Naive B cell (primary cell): ENCODE measurements at places on chromosomes 7 and 10. TPM values are rescaled to one million over a fixed set of nuclear protein-coding genes. Genes with fewer than 3 reads are reported as not detected.
A peak's percentile ranks its signal among the peaks of the same experiment; 100 is the strongest.

Gene ADRB1
- not detected for polyA plus RNA-seq

Gene MUC3A
- not detected for polyA plus RNA-seq

DNA sequence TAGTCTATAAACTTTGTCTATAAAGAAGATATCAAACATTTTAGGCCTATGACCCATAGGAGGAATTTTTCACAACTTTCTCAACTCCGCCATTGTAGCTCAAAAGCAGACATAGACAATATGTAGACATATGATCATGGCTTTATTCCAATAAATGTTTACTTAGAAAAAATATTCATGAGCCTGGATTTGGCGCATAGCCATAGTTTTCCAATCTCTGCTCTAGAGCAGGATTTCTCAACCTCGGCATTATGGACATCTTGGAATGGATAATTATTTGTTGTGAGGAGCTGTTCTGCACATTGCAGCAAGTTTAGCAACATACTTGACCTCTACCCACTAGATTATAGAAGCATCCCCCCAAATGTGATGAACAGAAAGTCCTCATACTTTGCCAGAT lies 532.6 kb downstream of the ANKRD7 start:
- no peak for DNase-seq

DNA sequence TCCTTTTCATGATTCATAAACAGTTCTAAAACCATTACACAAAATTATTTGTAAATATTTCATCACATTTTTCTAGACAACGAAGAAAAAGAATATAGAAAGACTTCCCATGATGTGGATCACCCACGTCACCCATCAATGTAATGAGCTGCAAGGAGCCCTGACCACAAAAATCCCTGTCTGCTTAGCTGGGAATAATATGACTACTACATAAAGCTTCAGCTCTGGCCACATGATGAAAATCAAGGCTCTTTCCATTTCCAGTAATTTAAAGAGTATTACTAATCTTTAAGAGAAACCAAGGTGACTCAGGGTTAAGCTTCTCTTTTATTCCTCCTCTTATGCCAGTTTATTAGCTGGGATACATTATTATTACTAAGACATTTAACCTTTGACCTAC lies 180.8 kb upstream of the CACNA2D1 start:
- DNase-seq, result no peak

Gene ANKRD26
- 0.68 TPM for polyA plus RNA-seq

GRCh38 chr10:77586719-77587415 lies 50.7 kb downstream of the KCNMA1 start:
- DNase-seq, result no peak

DNA sequence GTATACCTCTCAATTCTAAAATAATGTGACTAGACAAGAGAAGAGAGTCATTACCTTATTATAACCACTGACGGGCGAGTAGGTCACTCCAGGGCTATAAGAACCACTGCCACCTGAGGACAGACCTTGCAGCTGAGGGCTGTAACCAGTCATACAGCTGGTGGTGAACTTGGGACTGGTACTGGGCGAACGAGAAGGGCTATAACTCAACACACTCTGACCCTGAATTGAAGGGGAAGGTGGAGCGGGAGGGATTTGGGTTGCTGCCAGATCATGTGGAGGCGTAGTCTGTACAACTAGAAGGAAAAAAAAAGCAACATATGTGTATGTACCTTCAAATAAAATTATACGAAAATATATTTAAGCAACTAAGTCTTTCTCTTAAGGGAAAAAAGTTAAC lies 3.4 kb downstream of the TMEM209 start:
- no peak for DNase-seq

DNA sequence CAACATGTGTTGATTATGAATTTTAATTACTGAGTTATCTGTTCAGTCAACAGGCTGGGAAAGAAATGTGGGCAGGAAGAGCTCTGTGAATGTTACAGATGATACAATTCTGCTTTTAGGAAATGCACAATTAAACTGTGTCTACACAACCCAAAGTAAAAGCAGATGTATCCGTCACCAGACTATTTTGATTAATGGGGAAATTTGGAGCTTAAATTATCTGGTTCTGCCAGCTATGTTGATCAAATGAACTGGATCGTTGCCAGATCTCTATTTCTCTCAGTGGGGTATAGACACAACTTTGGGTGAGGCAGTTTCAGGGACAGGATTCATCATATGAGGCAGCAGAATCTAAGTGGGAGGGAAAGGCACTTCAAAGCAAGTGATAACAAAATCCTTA lies 136.5 kb downstream of the NEUROD6 start:
- DNase-seq, result no peak

Gene XRCC2
- not detected for polyA plus RNA-seq

GRCh38 chr7:78718212-78718611 lies 735.3 kb downstream of the MAGI2 start:
- DNase-seq, result no peak

Gene LRGUK
- not detected for polyA plus RNA-seq

DNA sequence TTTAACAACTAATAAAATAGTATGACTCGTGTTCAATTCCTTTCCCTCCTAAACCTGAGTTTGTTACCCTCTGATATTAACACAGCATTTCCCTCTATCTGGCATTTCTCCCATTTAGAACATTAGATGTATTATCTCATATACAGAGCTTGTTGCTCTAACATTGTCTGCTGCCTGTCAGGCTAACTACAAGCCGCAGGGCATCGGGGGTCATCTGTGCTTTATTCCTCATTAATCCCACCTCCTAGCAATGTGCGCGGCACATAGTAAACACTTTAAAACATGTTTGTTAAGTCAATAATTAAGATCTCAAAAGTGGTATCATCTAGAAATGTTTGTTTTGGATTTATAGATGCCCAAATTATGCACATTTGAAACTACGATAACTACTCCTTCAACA lies 52.9 kb upstream of the NEBL start:
- no peak for DNase-seq

DNA sequence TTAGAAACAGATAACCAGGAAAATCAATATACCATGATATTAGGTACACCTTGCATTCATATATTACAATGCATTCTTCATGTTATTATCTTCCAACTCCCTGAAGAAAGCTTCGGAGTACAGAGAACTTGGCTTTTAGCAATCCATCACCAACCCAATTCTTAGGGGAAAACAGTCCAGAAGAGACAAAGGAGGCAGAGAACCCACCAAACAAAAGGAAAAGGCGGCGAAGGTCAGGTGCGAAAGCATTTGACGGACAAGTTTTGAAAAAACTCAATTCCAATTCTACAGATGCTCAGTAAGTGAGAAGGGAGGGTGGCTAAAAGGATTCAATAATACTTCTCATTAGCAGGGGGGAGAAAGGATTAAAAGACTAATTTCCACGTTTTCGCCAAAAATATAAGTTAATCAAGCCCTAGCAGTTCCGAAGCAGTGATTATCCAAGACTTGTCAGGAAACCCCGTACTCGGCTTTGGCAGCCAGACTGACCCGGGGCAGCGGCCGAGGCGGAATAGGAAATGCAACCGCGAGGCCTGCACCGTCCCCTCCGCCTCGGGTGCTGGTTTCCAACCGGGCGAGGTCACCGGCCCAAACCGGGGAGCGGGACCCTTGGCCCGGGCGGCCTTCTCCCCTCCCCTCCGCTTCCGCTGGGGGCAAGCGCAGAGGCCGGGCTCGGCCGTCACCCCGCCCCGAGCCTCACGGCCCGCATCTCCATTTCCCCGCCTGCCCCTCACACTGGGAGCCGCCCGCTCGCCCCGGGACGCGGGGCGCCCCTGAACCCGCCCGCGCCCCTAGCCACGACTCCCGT lies 747 bp downstream of the GDI2 start:
- peak; percentile 47 for DNase-seq

DNA sequence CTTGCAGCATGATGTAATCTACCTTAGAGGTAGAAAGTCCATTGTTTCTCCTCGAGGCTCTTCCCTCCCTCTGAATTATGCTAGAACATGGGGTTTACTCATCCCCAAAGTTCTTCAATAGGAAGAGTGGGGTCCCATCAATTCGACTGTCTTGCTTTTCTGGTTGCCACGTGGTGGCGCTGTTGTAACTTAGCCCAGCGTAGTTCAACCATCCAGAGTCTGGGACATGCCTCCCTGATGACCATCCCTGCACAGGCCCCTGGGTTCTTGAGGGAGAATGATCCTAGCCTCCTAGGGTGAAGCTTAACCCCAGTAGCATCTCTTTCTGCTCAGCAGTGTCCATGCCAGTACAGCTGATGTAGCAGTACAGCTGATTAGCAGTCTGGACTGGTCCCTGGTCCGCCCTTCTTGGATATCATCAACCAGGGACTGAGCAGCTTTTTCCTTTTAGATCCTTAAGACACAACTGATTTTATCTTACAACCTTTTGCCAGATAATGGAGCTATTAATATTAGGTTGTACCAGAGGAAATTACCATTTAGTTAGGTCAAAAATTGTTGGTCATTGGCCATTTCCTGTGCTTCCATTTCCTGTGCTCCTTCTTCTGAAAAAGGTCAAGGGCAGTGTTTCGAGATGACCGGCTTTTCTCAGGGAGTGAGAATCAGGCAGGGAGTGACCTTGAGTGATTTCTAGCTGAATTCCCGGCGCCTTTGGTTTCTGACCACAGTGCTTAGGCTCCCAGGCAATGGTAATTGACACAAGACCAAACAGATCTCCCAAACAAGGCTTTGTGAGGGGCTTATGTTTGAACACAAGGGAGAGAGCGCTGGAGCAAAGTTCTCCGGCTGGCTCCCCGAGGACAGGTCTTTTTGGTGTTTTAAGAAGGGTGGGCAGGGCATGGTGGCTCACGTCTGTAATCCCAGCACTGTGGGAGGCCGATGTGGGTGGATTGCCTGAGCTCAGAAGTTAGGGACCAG lies 65.4 kb downstream of the TACC2 start:
- DNase-seq, result no peak

- no peak for DNase-seq
These were observed 20.9 kb upstream of the UBE3C start for GRCh38 chr7:157117796-157118195.

- DNase-seq, result no peak
These were observed 31.6 kb downstream of the CDC14C start for GRCh38 chr7:48955916-48956315.

Gene NEUROG3
- polyA plus RNA-seq, result not detected

Gene VWDE
- not detected for polyA plus RNA-seq

Gene CALML5
- polyA plus RNA-seq, result not detected

DNA sequence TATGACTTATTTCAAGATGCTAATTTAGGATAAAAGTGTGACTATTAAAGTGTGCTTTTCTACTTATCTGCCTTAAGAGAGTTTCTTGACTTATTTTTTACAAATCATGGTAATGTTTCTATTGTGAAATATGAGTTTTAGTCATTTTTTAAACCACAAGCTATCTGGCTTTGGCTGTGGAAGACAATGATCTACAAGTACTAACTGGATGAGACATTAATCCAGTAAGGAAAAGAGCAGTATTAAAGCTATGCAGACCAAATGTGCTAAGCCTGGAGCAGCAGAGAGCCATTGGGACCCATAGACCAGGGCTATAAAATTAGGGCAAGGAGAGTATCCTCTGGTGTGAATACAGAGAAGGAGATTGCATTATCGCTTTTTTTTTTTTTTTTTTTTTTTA lies 92.4 kb downstream of the SEMA3A start:
- no peak for DNase-seq

DNA sequence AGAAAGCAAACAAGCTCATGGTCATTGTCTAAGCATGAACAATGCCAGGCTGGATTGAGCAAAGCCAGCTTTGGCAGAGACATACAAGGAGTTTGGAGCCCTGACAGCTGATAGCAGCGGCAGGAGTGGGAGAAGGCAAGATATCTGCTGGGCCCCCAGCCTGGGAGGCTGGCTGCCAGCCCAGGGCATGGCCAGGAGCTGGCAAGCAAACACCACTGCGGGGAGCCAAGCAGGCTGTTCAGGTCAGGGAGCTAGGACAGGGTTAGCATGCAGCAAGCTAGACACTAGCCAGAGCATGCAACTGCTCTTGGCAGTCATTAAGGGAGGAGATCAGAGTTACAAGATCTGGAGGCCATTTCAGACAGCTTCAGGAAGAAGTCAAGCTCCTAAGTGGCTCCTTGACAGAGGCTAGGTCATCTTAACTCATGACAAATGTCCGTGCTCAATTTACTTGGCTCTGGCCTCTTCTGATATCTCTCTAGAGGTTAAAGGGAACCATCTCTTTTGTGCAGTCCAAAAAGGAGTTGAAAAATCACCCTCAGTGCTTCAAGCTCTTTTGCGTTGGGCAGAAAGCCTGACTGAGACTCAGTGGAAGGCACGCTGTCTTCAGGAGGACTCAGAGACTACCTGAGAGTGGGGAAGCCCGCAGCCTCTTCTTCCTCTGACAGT lies 436.8 kb upstream of the C7orf33 start:
- no peak for DNase-seq

DNA sequence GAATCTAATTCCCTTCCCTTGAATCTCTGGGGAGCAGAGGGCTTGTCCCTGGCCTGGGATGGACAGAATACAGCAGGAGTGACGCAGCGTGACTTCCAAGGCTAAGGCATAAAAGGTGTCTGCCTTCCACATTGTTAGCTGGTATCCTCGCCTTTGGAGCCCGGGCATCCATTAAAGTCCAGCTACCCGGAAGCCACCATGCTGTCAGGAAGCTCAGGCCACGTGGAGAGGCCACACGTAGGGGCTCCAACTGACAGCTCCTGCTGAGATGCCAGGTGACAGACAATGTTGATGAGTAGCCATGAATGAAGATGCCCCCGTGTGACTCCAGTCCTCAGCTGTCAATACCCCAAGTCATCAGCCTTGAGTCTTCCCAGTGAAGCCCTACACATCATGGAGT lies 99.9 kb downstream of the OAT start:
- DNase-seq, result no peak

DNA sequence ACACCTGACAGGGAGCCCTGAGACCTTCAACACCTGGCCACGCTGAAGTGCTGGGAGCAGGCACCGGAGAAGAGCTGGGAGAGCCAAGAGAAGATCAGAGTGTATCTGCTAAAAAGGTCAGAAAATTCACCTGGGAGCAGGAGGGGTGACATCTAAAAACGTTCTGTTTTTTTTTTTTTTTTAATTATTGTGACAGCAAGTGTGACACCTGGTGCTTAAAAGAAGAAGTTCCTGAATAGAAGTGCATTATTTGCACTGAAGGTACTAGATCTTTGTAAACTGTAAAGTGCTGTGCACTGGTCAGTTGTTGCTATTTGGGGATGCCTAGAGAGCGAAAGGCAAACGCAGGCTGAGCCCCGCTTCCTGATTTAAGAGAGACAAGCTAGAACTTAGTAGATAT lies 422.0 kb downstream of the PLXNA4 start:
- DNase-seq, result no peak

DNA sequence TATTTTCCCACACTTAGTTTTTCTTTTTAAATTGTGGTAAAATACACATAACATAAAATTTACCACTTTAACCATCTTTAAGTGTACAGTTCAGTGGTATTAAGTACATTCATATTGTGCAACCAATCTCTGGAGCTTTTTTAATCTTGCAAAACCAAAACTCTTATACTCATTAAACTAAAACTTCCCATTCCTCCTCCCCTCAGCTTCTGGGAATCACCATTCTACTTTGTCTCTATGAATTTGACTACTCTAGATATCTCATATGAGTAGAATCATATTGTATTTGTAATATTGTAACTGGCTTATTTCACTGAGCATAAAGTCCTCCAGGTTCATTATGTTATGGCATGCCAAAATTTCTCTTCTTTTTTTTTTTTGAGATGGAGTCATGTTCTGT lies 86.4 kb upstream of the JAZF1 start:
- DNase-seq, result no peak
